ENCODE measurements at places on chromosomes 16 and 17. TPM values are rescaled to one million over a fixed set of nuclear protein-coding genes. Genes with fewer than 3 reads are reported as not detected.

Gene CCL3
- not detected for total RNA-seq

DNA sequence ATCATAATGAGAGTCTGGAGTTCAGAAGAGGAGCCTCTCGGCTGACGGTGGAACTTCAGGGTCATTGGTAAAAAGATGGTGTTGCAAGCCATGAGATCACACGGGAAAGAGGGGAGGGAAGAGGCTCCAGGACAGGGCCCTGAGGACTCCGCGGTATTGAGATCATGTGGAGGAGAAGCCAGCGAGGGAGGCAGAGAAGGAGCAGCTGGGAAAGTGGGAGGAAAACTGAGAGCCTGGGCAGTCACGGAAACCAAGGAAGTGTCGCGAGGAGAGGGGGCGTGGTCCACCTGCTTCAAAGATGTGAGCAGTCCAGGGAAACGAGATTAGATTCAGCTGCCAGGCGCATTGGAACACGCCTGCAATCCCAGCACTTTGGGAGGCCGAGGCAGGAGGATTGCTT, 27.7 kb upstream of the SBK1 start:
- no peak overlapping the region for H3K27ac ChIP-seq
- no peak for DNase-seq
- no peak overlapping the region for H3K4me3 ChIP-seq
- H3K4me1 ChIP-seq = no peaks in the 10 kb centered on the region
- H3K27me3 ChIP-seq = peaks cover 20% of the 10 kb centered on the region

DNA sequence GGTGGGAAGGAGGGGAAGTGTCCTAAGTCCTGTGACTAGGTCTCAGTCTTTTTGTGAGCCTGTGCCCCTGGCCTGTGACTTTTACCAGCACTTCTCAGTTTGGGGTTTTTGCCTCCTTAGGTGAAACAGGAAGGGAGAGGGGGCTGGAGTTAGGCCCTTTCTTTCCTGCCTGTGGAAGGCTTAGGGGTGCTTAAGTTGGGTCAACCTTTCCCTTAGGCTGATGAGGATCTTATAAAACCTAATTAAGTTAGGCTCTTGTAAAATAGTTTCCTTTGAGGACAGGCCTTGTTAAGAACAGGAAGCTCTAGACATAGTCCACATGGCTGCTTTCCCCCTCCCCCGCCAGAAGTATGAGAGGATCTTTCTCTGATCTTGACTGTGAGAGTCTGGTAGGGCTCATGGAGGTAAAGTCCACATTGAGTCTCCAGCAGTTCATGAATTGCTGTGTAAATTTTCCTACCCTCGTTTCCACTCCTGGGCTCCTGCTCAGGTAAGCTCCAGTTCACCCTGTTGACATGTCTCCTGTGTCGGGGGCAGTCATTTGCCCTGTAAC, 17.0 kb upstream of the DNASE1 start:
- no peaks in the 10 kb centered on the region for H3K27me3 ChIP-seq
- H3K27ac ChIP-seq = peak overlapping the region; percentile 28
- DNase-seq = no peak
- H3K4me1 ChIP-seq = peaks cover 26% of the 10 kb centered on the region
- H3K36me3 ChIP-seq = peaks cover 7% of the 10 kb centered on the region

- H3K4me1 ChIP-seq = peaks cover 3% of the 10 kb centered on the region
- H3K27me3 ChIP-seq = no peaks in the 10 kb centered on the region
- peaks cover 3% of the 10 kb centered on the region for H3K36me3 ChIP-seq
- peak overlapping the region; percentile 18 for H3K4me3 ChIP-seq
- no peak for DNase-seq
- peak overlapping the region; percentile 74 for H3K27ac ChIP-seq
These were observed 235.1 kb downstream of the ZNF423 start for GRCh38 chr16:49620869-49621240.

DNA sequence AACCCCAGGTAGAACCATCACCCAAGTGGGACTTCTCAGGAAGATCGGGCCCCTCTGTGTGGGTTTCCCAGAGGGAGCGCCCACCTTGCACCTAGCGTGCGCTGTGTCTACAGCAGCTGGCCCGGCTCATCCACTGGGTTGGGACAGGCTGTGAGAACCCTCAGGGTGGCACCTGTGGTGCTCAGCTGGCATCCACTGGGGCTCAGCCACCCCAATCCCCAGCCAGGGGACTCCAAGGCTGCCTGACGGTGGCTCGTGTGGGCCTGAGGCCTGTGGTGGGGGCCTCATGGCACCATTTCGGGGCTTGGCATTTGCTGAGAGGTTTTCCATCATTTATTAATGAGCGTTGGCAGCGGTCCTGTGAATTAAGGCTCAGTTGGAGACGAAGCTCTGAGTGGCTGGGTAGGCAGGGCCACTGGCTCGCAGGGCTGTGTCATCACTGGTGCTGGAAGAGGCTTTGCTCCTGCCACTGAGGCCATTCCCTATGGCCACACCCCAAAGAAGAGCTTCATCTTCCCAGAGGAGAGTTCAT, 28.5 kb downstream of the CACNG4 start:
- H3K4me3 ChIP-seq = no peak overlapping the region
- peaks cover 9% of the 10 kb centered on the region for H3K4me1 ChIP-seq
- peak overlapping the region; percentile 67 for H3K27ac ChIP-seq
- H3K36me3 ChIP-seq = peaks cover 3% of the 10 kb centered on the region

GRCh38 chr17:35295686-35296085, 52.8 kb downstream of the SLFN5 start:
- H3K36me3 ChIP-seq = peaks cover 4% of the 10 kb centered on the region
- H3K4me3 ChIP-seq = no peak overlapping the region
- H3K27me3 ChIP-seq = peaks cover 53% of the 10 kb centered on the region
- H3K27ac ChIP-seq = no peak overlapping the region
- no peaks in the 10 kb centered on the region for H3K4me1 ChIP-seq

Gene HIC1
- 0.37 TPM for total RNA-seq

- H3K4me3 ChIP-seq = no peak overlapping the region
- H3K4me1 ChIP-seq = peaks cover 58% of the 10 kb centered on the region
- no peak for DNase-seq
- no peak overlapping the region for H3K27ac ChIP-seq
- no peaks in the 10 kb centered on the region for H3K36me3 ChIP-seq
- H3K27me3 ChIP-seq = no peaks in the 10 kb centered on the region
These were observed 26.7 kb downstream of the NECAB2 start for GRCh38 chr16:83994703-83995102.

DNA sequence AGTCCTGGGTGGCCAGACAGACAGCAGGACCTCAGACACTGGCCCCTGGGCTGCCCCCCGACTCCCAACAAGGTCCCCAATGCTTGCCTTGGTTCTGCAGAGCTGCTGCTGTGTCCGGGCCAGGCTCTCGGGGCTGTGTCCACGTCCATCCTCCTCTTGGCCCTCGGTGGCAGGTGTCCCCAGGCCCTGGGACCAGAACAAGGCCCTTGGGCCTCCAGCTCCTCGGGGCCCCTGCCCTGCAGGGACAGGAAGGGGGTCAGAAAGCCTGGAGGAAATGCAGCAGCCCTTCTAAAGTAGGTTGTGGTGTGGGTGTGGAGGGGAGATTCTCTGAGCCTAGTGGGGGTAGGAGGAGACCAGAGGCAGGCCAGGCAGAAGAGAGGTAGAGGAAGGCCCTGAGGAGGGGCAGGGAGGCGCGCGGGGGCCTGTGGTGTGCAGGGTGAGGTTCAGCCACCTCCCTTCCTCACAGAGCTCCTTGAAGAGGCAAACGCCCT, 2.5 kb upstream of the AXIN1 start:
- H3K27ac ChIP-seq = no peak overlapping the region
- H3K4me1 ChIP-seq = peaks cover 7% of the 10 kb centered on the region
- no peak for DNase-seq
- H3K4me3 ChIP-seq = no peak overlapping the region

- peaks cover 5% of the 10 kb centered on the region for H3K36me3 ChIP-seq
- H3K27me3 ChIP-seq = peaks cover 4% of the 10 kb centered on the region
- H3K4me1 ChIP-seq = no peaks in the 10 kb centered on the region
- no peak overlapping the region for H3K27ac ChIP-seq
These were observed 6.4 kb downstream of the DOC2A start for GRCh38 chr16:30004424-30004776.

- no peak overlapping the region for H3K4me3 ChIP-seq
- H3K27me3 ChIP-seq = no peaks in the 10 kb centered on the region
- no peaks in the 10 kb centered on the region for H3K4me1 ChIP-seq
- H3K27ac ChIP-seq = no peak overlapping the region
- H3K36me3 ChIP-seq = peaks cover 2% of the 10 kb centered on the region
These were observed 30.9 kb upstream of the DUSP14 start for GRCh38 chr17:37458805-37459204.

- no peaks in the 10 kb centered on the region for H3K27me3 ChIP-seq
- H3K27ac ChIP-seq = peak overlapping the region; percentile 68
- H3K4me1 ChIP-seq = peaks cover 68% of the 10 kb centered on the region
- H3K4me3 ChIP-seq = peak overlapping the region; percentile 75
- H3K36me3 ChIP-seq = no peaks in the 10 kb centered on the region
These were observed 30.3 kb downstream of the CDK5R1 start for GRCh38 chr17:32516940-32517701.

Measured in neural crest cell (in vitro differentiated cells).